ENCODE measurements at places on chromosomes 3 and 15.

- DNase-seq: no peak
These were observed 594.4 kb downstream of the SQOR start for GRCh38 chr15:46229263-46229662.

GRCh38 chr3:160720123-160720746 is 35.8 kb upstream of the PPM1L start:
- DNase-seq: no peak

GRCh38 chr3:171846597-171846996 is 3.4 kb downstream of the TMEM212 start:
- DNase-seq: no peak

DNA sequence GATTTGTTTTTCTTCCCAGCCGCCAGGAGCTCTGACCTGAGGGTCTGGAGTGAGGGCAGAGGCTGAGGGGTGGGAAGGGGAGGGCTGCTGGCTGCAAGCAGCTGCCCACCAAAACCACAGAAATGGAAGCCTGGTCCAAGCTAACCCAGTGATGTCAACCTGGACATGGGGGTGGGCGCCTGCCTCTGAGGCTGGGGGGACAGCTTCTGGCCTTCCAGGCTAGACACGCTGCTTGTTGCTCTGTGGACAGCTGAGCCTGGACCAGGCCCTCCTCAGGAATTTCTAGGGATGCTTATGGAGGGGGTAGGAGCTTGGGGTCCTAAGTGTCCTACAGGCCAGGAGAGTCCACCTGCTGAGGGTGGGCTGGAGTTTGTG is 21.4 kb downstream of the PSTPIP1 start:
- no peak for DNase-seq

DNA sequence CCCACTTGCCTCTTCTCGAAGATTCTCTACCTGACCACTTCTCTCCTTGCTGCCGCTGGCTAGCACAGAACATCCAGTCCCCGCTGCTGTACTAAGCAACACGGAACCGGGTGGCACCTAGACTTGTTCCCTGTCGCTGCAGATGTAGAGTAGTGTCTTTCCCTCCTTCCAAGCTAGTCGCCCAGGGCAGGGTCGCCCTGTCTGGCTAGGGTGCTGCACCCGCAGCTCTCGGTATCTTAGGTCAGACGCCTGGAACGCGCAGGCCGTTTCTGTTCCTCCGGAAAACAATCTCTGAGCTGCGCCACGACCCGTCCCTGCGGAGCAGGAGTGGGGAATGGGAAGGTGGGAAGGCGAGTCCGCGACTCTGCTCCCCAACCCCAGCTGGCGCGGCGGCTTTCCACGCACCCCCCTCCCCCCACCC is 758 bp upstream of the SNX33 start:
- no peak for DNase-seq

GRCh38 chr3:55562700-55563099 is 75.6 kb upstream of the WNT5A start:
- no peak for DNase-seq

DNA sequence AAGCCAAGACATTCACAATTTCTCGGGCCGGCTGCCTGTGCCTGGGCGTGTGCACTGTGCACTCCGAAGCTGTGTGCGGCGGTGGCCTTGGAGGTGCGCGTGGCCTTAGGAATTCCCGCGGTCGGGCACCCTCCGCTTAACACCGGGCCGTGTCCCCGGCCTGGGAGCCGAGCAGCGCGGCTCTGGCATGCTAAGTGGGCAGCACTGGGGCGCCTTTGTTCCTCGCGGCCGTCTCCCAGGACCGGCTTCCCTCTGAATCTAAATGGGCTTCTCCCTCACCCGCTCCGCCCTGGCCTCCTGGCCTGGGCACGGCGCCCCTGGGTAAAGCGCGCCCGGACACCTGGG is 498 bp upstream of the ARNT2 start:
- no peak for DNase-seq

DNA sequence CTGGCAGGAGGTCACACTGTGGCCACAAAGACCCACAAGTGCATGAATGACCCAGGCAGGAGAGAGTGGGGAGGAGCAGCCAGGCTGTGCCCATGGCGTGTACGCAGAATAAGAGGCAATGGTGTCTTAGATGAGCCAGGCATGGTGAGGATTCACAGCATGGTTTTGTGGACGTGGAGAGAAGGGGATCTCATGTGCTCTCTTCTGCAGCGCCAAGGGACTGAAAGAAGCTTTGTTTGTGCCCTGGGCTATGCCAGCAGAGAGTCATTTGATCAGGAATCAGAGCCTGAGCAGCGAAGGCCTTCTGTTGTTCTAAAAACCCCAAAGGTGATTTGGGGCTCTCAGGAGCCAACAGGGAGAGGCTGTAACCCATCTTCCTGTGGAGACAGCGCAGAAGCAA is 18.7 kb upstream of the RPP14 start:
- DNase-seq: no peak

DNA sequence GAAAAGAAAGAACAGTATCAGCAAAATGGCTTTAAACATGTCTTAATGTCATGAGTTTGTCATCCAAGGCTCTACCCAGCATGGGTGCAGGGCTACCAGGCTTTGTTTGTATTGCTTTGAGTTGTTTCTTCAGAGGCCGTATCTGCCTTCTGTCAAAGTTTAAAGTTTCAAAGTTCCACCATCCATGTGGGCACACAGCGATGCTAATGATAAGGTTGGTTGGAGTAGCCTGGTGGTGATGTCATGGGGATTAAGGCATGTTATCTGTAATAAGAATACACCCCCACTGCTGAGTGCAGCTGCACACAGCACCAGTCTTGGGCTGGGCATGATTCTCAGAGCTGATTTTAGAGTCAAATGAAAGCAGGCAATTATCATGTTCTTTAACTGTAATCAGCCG is 72.0 kb upstream of the LRTM1 start:
- no peak for DNase-seq

GRCh38 chr15:57820119-57820518 is 113.6 kb downstream of the POLR2M start:
- no peak for DNase-seq

DNA sequence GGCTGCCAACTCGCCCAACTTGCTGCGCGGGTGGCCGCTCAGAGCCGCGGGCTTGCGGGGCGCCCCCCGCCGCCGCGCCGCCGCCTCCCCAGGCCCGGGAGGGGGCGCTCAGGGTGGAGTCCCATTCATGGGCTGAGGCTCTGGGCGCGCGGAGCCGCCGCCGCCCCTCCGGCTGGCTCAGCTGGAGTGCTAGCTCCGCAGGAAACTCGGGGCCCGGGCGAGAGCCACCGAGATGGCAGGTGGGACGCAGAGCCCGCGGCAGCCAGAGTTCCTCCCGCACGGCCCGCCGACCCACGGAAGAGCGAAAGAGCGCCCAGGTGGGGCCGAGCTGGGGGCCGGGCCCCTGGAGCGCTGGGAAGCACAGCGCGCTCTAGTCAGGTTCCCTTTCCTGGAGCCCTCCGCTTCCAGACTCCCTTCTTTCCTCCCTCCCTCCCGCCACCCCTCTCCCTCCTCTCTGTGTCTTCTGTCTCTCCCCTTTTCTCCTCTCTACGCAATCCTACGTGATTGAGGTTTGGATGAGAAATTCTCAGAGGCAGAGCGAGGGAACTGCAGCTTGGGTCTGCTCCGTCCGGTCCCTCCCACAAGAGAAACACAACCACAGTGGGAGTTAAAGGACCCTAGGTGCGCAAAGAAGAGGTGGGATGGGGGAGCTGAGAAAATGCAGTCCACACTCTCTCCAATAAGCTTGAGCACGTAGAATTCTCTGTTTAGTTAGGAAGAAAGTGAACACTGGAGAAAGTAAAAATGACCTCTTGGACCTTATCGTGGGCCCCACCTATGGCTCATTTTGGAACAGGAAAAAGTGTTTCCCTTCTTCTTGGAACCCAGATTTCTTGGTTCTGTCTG is 317.3 kb downstream of the FGF12 start:
- DNase-seq: no peak

- DNase-seq: no peak
These were observed 133.8 kb upstream of the SLC2A2 start for GRCh38 chr3:171160325-171160724.

All from activated CD4-positive, alpha-beta memory T cell treated with anti-CD3 and anti-CD28 coated beads for 36 hours (primary cell).